ENCODE measurements at places on chromosomes 2 and 18.

DNA sequence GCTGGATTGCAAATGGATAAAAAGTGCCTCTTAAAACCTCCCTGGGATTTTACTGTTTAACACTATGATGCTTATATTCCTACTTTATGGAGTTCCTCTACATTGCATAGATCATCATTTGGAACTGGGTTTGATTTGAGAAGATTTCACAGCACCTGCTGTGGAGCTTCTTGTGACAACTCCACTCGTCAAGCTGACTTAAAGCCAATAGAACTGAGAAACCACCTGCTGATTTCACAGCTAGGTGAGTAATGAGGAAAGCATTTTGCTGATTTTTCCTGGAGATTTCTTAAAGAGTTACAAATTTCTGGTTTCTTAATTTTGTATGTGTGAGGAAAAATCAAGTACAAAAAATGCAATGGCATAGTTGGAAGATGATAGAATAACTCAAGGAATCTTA, 739.1 kb upstream of the LRRTM1 start:
- no peak for DNase-seq

- no peak for DNase-seq
Observed at GRCh38 chr2:235848946-235849345, 319.2 kb downstream of the GBX2 start.

DNA sequence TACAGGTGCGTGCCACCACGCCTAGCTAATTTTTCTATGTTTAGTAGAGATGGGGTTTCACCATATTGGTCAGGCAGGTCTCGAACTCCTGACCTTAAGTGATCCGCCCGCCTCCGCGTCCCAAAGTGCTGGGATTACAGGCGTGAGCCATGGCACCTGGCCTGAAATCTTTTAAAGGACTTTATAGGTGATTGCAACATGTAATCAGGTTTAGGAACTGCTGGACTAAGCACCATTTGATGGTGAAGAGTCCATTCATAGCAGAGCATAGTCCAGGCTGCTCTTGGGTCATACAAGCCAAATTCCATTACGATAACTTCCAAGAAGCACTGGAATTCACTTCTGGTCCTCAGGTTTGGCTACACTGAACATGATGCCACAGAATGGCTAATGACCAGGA, 200.6 kb upstream of the SMAD2 start:
- DNase-seq, result no peak

DNA sequence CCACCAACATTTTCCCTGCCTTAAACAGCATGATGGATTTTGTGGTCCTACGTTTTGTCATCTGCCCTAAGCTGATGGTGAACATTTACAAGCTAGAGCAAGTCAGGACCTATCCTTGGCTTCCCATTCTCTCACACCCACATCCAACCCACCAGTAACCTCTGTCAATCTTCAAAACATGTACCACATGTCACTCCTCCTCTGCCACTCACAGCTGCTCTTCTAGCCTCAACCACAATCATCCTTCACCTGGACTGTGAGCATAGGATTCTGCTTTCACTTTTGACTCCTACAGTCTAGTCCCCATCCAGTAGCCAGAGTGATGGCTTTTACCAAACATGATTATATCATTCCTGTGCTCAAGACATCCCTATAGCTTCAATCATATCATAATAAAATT, 279.8 kb upstream of the DLGAP1 start:
- no peak for DNase-seq

GRCh38 chr18:67456711-67457110, 59.8 kb downstream of the DSEL start:
- DNase-seq, result no peak

GRCh38 chr18:31946305-31947046, 3.5 kb upstream of the TRAPPC8 start:
- DNase-seq, result no peak

- DNase-seq, result no peak
Observed at GRCh38 chr2:241073166-241074064, 28.7 kb downstream of the MTERF4 start.

DNA sequence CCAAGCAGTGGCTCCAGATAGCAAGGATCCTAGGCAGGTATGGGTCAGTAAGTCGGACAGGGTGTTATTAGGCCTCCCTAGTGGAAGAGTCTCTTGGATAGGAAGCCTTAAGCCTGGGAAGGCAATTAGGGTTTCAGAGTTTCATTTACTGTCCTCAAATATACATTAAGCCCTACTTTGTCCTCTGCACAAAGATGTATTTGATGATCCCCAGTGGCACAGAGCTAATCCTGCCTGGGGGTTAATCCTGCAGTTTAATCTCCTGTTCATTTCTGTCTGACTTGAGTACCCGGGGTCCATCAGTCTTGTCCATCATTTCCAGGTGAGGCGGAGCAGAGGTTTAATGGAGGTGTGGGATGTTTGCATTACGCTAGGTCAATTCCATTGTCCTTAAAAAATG, 62.0 kb downstream of the MTCL1 start:
- no peak for DNase-seq

Measured in stimulated activated CD4-positive, alpha-beta T cell treated with anti-CD3 and anti-CD28 coated beads, TNF-alpha, amount 100 ng/mL, for 1 hour (primary cell).